ENCODE measurements at places on chromosomes 4 and X.
A peak's percentile ranks its signal among the peaks of the same experiment; 100 is the strongest.

GRCh38 chr4:46392421-46392820 lies 2.5 kb upstream of the GABRA2 start:
- DNase-seq = no peak

GRCh38 chrX:96314985-96315384 lies 369.7 kb upstream of the DIAPH2 start:
- no peak for DNase-seq

DNA sequence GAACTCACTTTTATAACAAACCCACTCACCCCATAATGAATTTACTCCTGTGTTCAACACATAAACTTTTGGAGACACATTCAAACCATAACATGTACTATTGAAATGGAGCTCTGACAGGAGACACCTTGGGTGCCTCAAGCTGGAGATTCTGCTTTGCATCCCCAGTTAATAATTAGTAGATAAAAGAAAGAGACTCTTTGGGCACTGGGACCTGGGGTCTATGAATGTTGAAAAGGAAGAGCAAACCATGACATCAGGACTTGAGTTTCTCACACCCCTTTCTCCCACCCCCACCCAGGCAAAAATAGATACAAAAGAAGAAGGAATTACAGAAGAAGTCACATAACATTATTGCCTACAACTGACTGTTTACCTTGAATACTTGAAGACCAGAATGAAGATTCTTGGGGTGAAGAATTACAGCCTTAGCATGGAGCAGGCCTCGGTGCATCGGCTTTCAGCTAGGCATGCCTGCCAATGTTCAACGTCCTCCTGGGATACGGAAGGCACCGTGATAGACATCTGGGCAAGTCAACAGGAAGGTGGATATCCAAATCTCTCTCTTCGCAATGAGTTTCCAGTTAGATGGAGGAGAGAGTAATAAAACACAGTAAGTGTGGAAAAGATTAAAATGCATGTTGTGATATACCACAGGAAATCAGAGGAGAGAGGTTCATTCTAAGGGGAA lies 316.0 kb downstream of the TRIML1 start:
- DNase-seq = no peak

DNA sequence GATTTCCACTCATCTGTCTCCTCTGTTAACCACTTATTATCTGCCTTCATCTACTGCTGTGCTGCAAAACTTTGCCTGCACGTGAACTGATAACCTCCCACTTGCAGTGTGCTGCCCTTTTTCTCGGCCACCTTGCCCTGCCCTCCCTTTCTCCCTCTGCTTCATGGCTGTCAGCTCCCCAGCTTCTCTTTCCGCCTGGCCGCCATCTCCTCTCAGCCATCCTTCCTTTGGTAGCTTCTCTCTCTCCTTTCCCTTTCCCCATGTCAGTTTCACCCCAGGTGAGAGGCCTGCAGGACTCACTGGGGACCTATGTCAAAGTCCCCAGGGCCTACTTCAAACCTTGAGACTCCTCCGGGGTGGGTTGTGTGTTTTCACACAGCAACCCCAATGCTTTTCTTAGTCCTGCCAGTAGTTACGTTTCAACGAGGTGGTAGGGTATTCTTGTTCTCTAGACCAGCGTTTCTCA lies 6.6 kb downstream of the MSL3 start:
- no peak for DNase-seq

DNA sequence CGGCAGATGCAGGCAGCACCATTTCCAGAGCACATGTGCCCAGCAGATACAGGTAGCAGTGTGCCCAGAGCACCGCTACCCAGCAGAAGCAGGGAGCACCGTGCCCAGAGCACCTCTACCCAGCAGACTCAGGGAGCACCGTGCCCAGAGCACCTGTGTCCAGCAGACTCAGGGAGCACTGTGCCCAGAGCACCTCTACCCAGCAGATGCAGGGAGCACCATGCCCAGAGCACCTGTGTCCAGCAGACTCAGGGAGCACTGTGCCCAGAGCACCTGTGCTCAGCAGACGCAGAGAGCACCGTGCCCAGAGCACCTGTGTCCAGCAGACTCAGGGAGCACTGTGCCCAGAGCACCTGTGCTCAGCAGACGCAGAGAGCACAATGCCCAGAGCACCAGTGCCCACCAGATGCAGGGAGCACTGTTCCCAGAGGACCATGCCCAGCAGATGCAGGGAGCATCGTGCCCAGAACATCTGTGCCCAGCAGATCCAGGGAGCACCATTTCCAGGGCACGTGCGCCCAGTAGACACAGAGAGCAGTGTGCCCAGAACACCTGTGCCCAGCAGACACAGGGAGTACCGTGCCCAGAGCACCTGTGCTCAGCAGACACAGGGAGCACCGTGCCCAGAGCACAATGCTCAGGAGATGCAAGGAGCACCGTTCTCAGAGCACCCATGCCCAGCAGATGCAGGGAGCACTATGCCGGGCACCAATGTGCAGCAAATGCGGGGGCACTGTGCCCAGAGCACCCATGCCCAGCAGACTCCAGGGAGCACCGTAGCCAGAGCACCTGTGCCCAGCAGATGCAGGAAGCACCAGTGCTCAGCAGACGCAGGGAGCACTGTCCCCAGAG lies 236.4 kb downstream of the DHRSX start:
- DNase-seq = no peak

DNA sequence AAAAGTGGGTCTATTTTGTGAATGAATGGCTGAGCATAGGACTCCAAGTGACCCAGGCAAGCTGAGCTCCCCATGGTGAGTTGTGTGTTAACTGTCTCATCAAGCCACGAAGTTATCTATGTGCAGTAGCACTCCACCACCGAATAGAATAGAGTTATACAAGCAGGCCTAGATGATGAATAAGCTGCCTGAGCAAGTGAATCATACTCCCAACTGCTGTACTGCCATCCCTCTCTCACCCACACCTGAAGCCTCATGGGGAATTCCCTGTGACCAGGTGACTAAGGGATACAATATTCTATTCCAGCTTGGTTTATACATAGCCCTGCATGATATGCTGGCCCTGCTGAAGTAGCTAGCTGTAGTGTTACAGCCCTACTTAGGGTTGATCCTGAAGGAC lies 38.7 kb downstream of the KDM5C start:
- DNase-seq = peak; percentile 21

- DNase-seq = no peak
Measured at GRCh38 chr4:95267081-95267480, 281.7 kb downstream of the UNC5C start.

DNA sequence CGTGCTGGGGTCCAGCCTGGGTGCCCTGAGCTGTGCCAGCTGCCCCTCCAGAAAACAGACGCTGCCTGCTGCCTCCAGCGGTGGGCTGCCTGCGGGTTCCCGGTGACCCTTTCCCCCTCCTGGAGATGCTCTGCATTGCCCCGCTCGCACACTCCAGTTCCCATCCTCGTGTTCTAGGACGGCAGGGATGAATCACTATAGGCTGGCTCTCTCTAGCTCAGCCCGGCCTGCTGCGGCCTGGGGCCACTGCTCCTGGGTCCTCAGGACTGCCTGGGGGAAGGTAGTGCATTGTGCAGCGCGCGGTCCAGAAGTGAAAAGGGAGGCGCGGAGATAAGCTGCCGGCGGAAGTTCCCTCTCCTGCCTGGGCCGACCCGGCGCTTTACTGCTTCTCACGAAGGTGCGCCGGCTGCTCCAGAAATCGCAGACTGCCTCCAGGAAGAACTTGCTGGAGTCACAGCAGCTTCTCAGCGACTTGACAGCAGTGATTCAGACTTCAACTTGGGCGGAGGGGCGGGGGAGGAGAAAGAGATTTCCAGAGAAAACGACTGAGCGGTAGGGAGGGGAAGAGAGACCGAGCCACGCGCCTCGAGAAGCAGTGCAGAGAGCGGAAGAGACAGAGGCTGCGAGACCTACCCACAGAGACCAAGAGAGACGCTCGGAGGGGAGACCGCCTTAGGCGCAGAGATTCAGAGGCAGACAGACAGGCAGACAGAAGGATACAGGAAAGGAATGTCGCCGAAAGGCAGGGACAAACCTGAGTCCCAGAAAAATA lies 6.7 kb upstream of the MSX1 start:
- DNase-seq = no peak

GRCh38 chr4:145773581-145774234 lies 93.8 kb downstream of the C4orf51 start:
- DNase-seq = no peak

- DNase-seq = no peak
Measured at GRCh38 chrX:134963041-134963440, 27.8 kb upstream of the SMIM10 start.

DNA sequence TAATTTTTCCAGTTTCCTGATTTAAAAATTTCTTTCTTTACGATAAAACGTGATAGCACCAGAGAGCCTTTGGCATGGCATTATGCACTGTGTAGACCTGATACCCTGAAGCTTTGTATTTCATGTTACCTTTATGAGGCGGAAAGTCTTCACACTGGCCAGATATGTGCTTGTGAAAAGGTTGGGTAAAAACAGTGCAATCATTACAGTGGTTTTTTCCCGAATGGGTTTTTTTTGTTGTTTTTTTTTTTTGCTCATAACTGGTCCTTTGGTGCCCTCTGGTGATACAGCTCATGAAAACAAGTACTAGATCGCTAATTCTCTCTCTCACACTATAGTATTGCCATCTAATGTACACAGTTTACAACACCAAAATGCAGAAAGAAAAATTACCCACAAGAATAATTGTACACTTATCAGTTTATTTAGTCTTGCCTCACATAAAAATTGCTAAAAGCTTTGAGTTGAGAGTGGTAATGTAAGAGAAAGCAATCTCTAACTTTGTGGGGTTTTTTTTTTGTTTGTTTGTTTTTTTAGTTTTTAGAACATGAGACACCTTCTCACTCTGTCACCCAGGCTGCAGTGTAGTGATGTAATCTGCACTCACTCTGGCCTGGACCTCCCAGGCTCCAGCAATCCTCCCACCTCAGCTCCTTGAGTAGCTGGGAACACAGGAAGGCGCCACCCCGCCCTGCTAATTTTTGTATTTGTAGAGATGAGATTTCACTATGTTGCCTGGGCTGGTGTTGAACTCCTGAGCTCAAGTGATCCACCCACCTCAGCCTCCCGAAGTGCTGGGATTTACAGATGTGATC lies 21.3 kb downstream of the SPCS3 start:
- DNase-seq = no peak

- no peak for DNase-seq
Measured at GRCh38 chr4:10655968-10656367, 28.6 kb downstream of the CLNK start.

DNA sequence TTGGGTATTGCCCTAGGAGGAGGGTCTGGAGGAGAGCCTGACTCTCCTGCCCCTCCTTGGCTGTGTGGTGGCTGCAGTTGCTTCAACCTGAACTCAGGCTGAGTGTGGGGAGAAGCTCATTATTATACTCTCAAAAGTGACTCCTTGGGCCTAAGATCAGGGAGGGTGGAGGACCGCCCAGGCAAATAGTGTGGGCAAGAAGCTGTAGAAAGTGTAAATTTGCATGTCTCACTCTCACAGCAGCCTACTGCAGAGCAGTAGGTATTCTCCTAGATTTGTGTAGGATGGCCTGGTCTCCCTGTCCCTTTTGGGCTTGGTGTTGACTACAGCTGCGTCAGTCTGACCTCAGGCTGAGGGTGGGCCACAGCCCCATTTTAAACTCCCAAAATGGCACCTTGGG lies 156.1 kb downstream of the ZNF330 start:
- DNase-seq = no peak

DNA sequence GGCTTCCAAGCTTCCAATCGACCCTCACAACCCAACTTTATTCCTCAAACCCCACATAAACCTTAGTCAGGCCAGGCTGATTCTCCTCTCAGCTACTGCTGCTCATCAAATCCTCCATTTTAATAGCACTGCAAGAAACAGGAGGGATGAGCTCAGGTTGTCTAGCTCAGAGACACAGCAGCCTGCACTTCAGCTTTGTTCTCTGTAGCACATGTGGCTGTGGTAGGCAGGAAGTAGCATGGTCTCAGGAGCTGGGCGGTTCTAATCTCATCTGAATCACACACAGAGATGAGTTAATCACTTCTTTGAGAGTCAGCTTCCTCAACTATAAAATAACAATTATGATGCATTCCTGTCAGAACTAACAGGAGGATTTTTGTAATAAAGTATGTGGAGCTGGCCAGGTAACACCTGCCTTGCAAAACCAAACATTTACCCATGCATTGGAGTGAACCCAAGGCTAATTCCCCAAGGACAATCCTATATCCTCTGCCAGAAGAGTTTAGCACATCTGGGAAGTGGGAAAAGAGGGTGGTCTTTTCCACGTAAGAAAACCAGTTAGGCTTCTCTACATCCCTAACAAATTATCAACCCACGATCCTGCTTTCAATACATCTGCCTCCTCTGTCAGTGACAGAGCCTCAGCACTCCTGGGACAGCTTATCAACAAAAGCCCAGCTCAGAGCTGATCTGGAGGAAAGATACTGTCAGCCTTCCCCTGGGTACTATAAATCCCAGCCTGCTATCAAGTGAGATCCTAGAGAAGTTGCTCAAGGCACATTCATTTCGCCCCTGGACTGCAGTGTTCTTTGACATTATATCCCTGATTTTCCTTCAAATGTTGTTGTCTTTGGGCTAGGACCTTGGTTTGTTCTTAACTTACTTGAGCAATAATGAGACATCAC lies 32.8 kb downstream of the ELOVL6 start:
- peak; percentile 18 for DNase-seq

DNA sequence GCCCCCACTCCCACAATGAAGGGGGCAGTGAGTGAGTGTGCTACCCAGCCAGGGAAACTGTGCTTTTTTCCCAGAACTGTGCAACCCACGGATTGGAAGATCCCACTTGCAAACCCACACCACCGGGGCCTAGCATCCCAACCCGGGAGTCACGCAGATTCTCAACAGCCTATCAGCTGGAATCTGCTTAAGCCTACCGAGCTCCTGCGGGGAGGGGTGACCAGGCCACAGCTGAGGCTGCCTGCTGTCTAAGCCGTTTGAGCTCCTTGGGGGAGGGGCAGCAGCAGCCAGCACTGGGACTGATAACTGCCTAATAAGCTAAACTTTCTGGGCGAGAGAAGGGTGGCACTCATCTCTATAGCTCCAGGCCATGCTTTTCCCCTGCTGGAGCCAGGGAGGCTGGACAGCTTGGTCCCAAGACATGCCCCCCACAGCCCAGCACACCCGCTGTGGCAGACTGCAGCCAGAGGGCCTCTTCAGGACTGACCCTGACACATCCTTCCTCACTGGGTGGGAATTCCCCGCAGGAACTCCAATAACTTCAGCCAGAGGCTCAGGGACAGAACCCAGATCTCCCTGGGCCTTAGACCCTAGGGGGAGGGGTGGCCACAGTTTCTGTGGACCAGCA lies 161.3 kb upstream of the MAGEB18 start:
- DNase-seq = no peak

DNA sequence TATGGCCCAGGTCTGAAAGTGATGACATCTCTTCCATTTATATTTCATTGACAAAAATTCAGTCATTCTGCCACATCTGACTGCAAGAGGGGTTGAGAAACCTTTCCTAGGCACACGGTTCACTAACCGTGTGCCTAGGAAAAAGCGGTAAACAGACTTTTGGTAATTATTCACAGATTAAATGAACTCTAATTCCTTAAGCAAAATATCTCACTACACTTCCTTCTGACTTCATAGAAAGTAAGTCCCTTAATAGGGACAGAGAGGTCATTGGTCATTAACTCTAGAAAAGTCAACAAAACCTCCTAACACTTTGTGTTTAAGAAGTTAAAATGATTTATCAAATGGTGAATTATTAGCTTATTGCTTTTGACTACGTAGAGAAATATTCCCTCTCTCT lies 205.1 kb downstream of the PDHA2 start:
- DNase-seq = no peak
